ENCODE measurements at places on chromosomes 7 and 10.

DNA sequence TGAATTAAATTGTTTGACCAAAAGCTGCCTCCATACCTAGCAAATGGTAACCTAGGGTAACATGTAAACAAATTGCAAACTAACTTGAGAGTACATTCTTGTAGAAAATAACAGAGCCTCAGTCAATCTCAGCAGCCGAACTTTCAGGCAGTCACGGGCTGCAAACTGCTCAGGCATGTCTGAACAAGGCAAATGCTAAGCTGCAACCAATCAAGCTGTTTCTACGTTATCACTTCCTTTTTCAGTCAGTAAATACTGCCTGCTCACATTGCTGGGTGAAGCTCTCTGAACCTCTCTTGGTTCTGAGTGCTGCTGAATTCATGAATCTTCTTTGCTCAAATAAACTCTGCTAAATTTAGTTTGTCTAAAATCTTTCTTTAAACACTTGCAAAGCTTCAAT lies 1212.4 kb downstream of the SORCS1 start:
- DNase-seq: peak; percentile 10

- DNase-seq: no peak
Measured at GRCh38 chr7:151399906-151400305, 9.9 kb downstream of the WDR86 start.

GRCh38 chr7:135260470-135260869 lies 26.8 kb downstream of the STRA8 start:
- DNase-seq: no peak

DNA sequence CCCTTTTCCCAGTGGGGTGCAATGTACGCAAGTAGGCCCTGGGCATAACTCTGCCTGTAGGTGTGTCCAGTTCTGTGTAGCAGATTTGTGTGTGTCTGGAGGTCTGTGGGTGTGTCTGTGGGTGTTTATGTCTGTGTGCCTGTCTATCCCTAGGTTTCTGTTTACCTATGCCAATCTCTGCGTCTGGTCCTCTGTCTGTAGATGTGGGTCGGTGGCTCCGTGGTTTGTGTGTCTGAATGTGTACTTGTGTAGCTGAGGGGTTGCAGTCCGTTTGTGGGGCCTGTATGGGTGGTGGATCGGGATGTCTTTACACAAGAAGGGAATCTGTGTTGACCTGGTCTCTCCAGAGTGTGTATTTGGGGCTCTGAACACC lies 932 bp downstream of the NYAP1 start:
- no peak for DNase-seq

DNA sequence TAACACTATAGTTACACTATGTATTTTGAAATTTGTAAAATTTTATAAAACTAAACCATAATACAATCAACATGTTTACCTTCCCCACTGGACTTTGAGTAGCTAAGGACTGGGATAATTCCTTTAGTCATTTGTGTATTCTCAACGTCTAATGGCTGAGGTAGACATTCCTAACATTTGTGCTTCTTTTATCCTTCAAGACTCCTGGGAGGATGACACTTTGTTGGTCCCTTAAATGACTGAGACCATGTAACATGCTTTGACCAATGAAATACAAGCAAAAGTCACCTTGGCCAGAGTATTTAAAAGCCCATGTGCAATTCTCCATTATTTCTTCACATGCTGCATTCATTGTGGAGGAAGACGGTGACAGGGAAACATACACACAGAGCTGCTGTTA lies 18.5 kb downstream of the RAPGEF5 start:
- DNase-seq: no peak

DNA sequence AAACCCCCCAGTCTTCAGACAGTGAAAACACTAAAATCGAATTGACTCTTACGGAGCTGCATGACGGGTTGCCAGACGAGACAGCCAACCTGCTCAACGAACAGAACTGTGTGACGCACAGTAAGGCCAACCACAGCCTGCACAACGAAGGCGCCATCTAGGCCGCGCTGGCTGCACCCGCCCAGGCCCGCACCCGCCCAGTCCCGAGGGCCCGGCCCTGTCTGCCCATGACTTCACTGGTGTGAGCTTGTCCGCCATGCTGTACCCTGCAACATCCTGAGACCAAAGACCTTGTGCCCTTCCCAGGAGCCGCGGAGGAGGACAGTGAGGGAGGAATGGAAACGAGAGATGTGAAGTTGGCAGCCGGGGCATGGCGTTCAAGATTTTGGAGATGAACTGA lies 116.1 kb downstream of the NT5C2 start:
- no peak for DNase-seq

Data from GDM1 (cell line).